Umbilical cord (tissue), 2 donors: ENCODE measurements at places on chromosomes 4 and X.

DNA sequence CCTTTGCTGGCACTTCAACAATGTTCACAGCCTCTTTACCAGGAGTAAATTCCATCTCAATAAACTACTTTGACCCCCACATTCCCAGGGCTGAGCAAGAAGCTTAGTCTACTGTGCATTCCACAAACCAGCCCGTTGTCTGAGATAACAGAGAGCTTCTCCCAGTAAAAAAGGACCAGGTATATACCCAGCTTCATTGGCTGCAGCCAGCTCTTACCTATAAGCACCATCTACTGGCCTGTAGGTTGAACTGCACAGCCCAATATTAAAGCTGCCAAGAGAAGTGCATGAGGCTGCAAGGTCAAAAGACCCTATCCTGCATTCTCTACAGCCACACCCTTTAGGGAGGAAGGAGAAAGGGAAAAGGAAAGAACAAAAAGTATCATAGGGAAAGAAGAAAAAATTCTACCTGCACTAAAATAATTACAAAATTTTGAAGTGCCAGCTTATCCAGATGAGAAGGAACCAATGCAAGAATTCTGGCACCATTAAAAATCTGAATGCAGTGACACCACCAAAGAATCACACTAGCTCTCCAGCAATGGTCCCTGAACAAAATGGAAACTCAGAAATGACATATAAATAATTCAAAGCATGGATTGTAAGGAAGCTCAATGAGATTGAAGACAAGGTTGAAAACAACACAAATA is 45.7 kb upstream of the INTU start:
- peak; percentile 22 for DNase-seq

DNA sequence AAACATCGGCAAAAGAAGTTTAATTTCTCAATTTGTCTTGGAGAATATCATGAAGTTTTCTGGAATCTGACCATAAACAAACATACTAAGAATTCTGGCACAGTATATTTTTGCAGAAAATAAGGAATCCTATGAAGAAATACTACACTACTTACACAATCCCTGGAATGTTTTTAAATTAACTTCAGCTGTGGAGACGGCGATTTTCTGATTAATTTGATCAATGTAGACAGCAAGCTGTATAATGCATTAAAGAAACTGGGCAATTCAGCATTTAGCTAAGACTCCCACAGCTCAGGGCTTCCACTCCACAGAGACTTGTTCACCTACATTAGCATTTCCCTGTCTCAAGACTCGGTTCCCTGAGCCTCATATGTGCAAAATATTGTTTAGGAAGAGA is 12.2 kb downstream of the EGFL6 start:
- no peak for DNase-seq

- no peak for DNase-seq
These were observed 37.5 kb downstream of the USP46 start for GRCh38 chr4:52621567-52621966.

DNA sequence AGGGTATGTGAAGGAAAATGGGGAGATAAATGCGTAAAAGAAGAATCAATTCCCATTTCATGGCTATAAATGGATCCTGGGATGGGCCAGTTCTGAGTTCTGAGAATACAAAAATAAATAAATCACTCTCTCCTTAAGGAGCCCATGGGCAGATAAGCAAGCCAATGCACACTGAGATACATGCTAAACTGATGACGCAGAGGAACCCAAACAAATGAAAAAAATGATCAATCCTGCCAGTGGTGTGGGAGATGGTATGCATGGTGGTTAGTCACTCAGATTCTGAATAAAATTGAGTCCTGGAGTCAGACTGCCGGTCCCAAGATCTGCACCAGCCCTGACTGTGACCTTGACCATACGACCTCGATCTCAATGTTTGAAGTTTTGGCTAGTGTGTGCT is 59.7 kb downstream of the NEIL3 start:
- DNase-seq, result no peak

- DNase-seq, result no peak
These were observed 144.6 kb downstream of the SOX3 start for GRCh38 chrX:140360284-140360683.

- DNase-seq, result no peak
These were observed 25.6 kb downstream of the KDM6A start for GRCh38 chrX:44898411-44899221.

DNA sequence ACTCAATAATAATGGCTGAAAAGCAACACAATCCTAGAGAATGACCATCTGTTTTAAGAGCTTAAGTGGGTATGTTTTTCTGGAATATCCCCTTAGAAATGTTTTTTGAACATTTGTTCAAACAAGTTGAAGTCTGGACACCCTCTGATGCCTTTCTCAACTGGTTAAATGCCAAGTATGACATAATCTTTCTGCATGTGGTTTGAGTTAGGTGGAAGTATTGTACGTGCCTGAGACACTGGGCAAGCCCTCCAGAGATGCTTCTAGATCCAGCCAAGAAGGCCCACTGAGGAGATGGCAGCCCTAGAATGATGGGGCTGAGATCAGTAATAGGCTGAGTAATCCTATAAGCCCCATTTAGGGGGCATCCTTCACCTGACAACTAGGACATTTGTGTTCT is 493.1 kb downstream of the MAGEE1 start:
- DNase-seq, result no peak

DNA sequence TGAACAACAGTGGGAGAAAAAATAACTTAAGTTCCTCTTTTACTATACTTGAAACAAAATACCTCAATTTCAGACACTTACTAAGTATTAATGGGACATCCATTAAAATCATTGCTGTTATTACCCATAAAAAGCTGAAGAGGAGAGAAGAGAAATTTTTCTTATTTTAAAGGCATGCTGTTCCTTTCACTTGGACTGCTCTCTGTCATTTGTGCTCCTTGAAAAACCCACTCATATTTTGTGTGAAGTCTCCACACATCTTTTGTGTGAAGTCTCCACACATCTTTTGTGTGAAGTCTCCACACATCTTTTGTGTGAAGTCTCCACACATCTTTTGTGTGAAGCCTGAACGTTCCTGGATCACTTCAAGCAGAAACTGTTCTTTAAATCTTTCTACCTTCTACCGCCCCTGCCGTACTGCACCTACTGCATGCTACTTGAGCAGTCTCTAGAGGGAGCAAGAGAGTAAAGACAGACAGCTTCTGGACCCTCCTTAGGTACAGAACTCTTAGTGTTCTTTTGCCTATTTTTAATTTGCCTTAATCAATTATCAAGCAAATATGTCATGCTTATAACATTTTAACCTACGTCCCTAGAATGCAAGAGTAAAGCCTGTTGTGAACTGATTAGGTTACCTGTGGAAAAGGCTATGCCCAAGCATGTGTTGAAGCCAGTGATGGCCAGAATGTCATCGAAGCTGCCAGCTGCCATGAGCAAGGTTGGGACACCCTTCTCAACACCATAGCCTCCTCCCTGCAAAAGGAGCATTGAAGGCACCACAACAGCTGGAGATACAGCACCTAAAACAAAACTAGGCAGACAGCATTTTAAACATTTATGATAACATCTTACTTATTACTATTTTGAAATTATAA is 27.1 kb upstream of the SLC9B1 start:
- peak; percentile 29 for DNase-seq
